ENCODE measurements at places on chromosomes 2 and 18.

GRCh38 chr2:217966423-217967070 lies 36.2 kb downstream of the TNS1 start:
- no peak for DNase-seq

- DNase-seq, result no peak
Measured at GRCh38 chr2:221675201-221675908, 103.3 kb upstream of the EPHA4 start.

GRCh38 chr2:236526455-236527158 lies 43.0 kb upstream of the ACKR3 start:
- no peak for DNase-seq

DNA sequence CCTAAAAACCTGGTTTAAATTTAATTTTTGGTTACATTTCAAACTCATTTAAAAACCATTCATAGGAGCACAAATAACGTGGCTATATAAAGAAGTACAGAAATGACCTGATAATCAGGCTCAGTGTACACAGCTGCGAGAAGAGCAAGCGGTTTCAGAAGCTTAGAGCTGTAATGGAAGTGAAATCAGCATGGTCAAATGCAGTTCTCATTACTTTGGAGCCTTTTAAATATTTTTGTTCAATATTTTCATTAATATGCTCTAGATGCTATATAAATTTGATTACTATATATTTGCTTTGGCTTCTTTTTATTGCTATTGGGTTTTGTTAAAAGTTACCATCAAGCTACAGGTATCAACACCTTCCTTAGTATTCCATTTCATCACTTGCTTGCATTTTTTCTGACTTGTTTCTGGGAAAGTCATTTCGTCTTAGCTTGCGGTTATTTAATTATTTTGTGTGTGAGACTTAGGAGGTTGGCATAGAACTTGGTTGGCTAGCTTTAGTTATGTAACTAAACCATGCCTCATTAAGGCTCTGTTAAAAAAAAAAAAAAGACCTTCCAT lies 58.7 kb downstream of the AFTPH start:
- DNase-seq, result no peak

DNA sequence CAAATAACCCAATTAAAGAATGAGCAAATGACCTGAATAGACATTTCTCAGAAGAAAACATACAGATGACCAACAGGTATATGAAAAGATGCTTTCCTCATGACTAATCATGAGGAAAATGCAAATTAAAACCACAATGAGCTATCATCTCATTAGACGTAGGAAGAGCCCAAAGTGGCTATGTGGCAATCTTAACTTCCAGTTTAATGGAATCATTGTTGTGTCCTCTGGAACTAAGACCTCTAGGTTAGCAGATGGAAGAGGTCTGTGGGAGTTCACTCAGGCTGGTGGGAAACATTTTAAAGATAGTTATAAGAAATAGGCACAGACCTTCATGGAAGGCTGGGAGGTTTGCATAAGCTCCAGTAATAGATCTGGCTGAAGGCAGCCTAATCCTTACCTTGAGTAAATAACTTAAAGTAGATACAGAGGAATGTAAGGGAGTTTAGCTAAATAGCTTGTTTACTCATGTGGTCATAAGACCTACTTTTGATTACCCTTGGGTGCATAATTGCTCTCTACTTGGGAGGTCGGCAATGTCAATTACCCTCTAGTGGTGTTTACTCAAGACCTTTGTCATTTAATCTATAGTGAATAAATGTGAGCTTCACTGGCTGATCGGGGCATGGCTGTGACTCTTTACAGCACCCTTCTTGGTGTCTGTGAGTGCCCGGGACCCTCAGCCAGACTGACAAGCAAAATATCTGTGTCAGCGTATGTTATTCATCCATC lies 119.0 kb downstream of the GULP1 start:
- DNase-seq, result no peak

DNA sequence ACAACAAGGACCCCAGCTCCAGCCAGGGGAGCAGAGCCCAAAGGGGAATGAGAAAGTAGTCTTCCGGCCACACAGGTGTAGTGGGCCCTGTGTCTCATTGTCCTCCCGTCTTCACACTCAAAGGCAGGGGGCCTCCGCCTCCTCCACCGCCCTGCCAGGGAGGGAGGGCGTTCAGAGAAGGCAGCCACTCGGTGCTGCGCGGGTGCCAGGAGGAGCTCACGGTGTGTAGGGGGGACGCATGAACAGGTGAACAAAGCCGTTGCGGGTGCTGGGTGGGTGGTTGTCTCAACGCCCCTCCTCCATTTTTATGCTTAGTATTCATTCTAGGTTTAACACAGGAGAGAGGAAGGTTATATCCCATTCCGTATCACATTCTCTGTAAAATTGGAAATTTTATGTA lies 36.7 kb downstream of the SH3BP4 start:
- no peak for DNase-seq

GRCh38 chr2:207038299-207038698 lies 99.0 kb downstream of the CPO start:
- no peak for DNase-seq

DNA sequence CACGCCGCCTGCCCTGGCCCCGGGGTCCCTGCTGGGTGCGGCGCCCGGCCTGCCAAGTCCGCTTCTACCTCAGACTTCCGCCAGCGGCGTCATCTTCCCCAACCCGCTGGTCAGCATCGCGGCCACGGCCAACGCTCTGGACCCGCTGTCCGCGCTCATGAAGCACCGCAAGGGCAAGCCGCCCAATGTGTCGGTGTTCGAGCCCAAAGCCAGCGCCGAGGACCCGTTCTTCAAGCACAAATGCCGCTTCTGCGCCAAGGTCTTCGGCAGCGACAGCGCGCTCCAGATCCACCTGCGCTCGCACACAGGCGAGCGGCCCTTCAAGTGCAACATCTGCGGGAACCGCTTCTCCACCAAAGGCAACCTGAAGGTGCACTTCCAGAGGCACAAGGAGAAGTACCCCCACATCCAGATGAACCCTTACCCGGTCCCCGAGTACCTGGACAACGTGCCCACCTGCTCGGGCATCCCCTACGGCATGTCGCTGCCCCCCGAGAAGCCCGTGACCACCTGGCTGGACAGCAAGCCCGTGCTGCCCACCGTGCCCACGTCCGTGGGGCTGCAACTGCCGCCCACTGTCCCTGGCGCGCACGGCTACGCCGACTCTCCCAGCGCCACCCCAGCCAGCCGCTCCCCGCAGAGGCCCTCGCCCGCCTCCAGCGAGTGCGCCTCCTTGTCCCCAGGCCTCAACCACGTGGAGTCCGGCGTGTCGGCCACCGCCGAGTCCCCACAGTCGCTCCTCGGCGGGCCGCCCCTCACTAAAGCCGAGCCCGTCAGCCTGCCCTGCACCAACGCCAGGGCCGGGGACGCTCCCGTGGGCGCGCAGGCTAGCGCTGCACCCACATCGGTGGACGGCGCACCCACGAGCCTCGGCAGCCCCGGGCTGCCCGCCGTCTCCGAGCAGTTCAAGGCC lies 13.7 kb downstream of the SALL3 start:
- no peak for DNase-seq

- peak; percentile 41 for DNase-seq
Measured at GRCh38 chr18:67199993-67200617, 316.4 kb downstream of the DSEL start.

DNA sequence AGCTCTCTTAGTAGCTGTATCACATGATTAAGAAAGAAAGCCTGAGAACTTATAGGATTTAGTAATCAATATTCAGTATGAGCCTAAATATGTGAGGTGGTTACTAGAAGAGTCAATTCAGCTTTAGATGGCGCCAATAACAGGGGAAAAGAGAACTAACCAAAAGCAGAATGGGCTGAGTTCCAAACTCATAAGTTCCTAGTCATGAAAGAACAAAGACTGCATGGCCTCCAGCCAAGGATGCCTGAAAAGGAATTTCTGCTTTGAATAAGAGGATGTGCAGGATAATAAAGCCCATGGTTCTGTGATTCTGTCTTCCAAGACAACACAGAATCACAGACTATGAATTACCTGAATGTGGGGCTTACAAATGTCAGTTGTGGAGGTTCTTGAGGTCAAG lies 196.5 kb downstream of the SATB2 start:
- peak; percentile 63 for DNase-seq

GRCh38 chr2:118772487-118773200 lies 74.8 kb downstream of the EN1 start:
- no peak for DNase-seq

DNA sequence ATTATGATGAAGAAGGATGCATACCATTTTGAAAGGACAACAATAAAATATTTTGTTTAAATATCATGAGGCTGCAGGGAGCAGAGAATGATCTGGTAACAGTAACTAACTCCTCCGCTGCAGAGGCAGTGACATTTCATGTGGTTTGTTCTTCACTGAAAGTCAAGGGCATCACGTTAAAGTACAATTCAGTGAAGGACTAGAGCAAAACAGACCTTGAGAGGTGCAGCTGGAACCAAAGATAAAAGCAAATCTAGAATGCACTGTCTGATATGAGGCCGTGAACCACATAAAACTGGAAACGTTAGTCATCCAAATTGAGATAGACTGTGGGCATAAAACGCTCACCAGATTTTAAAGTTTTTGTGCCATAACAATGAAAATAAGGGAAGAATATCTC lies 522.9 kb upstream of the TNP1 start:
- no peak for DNase-seq

DNA sequence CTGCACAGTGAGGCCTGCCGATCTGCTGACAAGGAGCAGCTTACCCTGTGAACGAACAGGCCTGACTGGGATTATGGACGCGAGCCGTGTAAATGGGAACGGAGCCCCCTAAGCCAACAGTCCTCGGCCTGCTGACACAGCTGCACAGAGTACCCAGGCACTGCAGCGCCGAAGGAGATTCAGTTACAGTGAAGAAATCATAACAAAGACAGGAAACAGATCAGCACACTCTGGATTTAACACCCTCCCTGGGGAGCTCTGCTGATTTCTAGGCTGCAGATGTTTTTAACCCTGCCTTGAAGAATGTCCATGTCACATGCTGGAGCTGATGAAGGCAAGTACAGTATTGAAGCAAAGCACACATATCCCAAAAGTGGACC lies 43.4 kb downstream of the COLEC12 start:
- no peak for DNase-seq

DNA sequence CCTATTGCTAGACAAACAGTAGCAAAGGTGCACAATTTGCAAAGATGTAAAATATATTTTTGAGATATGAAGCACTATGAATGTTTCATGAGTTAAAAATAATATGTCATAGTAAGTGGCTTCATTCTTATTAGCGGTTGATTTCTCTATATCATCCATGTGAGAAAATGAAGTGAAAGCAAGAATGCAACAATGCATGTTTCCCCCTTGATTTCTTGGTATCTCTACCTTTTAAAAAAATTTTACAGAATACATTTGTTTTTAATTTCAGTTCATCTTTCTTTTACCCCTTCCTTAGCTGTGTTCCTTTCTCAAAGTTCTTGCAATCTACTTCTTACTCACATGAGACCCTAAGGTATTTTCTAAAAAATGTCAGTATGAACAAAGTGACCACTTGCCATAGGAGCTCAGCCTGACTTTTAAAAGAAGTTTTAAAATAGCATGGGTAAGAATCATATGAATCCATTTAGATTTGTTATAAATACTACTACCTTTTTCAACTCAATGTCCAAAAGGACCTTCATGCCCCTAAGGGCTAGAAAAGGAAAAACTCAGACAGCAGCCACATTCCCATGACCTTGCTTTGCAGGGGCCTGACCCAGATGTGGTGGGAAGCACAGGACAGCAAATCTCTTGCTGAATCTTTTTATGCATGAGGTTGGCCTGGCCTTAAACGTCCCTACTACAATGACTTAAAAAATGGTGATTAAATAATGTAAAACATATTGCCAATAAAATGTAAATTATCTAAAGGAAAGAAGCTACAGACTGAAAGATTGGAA lies 14.8 kb upstream of the SLC38A11 start:
- DNase-seq, result no peak

DNA sequence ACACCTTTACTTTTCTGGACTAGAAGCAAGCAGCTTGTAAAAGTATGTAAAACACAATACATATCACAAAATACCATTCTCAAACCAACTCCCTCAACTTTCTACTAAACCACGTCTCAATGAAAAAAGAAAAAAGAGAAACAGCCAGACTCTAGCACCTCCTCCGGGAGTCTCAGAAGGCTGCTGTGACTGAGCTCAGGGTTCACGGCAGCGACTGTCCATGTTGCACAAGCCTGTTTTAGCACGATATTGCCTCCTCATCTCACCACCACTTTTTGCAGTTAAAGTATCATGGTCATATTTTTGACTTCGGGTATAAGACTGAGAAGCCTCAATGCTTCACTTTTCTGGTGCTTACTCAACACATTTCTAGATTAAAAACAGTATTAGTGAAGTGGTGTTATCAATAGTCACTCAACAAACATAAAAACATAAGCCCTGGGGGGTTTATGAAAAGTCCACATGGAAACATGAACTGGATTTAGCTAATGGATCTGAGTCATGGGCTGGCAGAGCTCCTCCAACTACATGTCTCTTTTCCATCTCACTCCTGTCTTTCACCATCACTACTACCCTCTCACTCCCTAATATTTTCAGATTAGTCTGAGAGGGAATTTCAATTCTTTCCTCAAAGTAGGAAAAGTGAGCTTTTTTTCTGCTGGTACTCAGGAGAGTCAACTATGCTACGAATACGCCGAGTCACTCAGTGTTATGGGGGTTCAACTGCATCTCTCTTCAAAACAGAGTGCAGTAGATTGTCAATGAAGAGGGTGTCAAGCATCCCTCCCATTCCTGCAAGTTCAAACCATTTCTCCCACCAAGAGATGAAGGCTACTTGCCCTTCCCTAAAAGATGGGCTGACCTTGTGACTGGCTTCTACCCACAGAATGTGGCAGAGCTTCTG lies 113.7 kb downstream of the OSR1 start:
- no peak for DNase-seq

GRCh38 chr2:203126996-203127395 lies 111.8 kb upstream of the CYP20A1 start:
- DNase-seq, result no peak

Measured in NCI-H1105 (cell line).